ENCODE measurements at places on chromosomes 1 and 21.

DNA sequence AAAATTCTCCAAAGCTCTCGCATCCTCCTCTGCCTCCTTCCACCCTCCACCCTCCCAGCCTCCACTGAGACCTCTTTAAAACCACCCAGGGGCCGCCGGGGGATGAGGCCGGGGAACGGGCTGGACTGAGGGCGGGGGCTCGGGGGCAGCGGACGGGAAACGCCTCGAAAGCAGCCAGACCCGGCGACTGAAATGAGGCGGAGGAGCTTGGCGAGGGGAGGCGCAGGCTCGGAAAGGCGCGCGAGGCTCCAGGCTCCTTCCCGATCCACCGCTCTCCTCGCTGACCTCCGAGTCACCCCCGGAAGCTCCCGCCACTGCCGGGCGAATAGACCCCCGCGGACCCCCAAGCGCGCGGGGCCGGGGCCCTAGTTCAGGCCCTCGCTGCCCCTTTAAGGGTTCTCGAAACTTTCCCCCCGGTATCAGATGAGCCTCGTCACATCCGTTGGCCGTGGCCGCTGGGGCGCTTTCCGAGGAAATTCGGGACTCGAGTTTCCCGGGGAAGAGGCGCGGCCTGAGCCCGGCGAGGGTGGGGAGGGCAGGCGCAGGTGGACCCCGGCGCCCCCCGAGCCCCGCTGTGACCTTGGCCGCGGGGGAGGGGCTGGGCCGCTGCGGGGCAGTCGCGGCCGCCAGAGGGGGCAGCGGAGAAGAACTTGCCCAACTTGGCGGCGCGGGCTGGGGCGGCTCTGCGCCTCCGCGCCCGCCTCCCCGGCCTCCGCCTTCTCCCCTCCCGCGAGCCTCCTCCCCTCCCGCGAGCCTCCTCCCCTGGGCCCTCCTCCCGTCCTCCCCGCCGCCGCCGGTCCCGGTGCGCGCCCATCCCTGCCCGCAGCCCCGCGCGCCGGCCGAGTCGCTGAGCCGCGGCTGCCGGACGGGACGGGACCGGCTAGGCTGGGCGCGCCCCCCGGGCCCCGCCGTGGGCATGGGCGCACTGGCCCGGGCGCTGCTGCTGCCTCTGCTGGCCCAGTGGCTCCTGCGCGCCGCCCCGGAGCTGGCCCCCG lies at the start of gene BACE2:
BACE2 (plus strand) TSS at position 813 of the 995 bp plus-strand sequence; CDS start at position 917, 104 bp downstream.
- DNase-seq: no peak

DNA sequence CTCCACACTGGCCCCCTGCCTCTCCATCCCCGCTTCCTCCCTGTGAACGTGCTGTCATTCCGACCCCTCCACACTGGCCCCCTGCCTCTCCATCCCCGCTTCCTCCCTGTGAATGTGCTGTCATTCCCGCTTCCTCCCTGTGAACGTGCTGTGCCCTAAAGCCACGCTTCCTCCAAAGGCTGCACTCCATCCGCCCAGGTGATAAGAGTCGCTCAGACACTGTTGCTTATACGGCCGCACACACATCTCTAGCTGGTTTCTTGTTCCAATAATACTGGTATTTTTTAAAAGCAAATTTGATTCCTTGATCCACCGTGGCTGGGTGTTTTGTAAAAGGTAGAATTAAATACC lies 39.3 kb upstream of the TSPEAR start:
- DNase-seq: no peak

DNA sequence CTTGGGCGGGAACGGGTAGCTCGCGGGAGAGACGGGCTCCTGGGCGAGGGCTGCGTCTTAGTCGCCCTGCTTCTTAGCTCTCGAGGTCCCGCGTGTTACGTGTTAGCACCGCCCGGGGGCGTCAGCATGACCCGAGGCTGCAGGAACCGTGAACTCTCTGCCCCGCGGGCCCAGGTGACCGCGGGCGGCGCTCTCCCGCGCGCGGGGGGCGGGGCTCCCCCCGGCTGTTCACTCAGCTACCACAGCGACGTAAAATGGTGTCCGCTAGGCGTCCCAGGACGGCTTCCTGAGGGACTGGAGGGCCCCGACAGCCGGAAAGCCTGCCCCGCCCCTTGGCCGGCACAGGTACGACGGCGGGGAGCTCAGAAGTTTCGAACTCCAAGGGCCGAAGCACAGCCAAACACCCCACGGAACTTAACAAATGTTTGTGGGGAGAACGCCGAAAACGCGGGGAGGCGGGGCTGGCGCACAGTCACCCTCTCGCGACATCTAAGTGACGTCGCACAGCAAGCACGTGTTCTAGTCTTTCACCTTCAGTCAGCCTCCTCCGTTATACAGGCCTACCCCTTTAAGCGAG lies 780 bp upstream of the RBM15 start:
- peak; percentile 86 for DNase-seq

DNA sequence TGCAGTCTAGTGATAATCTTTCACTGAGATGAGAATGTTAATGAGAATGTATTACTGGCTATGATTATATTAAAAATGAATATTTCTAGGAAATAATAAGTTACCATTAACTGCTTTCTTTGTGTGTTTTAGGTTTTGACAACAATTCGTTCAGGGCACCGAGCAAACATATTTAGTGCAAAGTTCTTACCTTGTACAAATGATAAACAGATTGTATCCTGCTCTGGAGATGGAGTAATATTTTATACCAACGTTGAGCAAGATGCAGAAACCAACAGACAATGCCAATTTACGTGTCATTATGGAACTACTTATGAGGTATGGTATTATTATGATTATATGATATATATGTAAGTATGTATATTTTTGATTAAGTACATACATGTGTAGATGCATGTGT lies 37.8 kb upstream of the MPC2 start:
- no peak for DNase-seq

DNA sequence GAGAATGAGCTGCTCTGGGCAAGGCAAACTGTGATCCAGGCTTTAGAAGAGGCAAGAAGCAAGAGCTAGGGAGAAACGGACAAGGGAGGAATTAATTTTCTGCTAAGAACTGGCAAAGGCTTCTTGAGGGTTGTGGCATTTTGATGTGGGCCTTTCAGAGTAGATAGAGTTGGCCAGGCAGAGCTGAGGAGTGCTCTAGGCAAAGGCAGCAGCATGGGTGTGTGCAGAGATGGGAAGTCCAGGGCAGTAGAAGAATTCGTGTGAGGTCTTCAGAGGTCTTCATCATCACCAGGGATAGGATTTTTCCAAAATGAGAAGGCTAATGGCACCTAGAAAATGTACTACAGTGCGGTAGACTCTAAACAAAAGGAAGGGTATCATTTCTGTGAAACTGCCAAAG lies 237.8 kb downstream of the LTN1 start:
- no peak for DNase-seq

DNA sequence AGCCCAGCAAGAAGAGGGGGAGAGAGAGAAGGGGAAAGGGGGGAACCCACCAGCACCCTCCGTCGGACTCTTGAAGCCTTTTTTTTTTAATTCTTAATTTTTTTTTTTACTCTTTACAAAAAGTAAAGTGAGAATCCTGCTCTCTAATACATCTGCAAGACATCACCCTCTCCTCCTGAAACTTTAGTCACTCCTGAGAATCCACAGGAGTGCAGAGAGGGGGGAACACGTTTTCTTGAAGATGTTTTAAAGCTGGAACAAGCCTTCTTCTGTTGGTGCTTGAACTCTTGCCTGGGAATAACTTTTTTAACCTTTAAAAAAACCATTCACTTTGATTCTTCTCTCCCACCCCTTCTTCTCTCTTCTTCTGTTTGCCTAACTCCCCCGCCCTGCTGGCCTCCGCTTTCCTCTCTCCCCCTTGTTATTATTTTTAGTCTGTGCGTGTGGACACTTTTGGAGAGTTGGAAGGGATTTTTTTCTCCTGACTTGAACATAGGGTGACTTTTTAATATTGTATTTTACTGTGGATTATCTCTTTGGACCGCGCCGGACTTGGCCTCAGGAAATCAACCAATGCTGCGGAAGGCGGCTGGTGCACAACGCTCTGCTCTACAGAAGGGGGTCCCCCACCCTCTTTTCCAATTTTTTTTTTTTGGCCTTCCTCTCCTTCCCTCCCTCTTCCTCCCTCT lies 383 bp upstream of the PRRX1 start:
- no peak for DNase-seq

DNA sequence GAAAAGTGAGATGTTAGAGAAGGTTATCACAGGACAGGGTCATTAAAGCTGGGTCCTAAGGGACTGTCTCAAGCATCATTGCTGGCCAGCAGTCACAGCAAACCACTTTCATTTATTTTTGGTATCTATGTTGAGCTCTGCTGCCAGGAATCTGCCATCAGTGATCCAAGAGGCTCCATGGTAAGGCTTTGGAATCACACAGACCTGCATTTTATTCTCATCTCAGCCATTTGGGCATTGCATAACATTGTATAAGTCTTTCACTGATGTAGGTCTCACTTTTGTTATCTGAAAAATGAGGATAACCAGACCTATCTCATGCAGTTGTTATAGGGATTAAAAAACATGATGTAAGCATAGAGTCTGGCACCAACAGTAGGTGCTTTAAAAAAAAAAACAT lies 77.5 kb downstream of the OMA1 start:
- DNase-seq: no peak
